ENCODE measurements at places on chromosomes 16 and 17.

DNA sequence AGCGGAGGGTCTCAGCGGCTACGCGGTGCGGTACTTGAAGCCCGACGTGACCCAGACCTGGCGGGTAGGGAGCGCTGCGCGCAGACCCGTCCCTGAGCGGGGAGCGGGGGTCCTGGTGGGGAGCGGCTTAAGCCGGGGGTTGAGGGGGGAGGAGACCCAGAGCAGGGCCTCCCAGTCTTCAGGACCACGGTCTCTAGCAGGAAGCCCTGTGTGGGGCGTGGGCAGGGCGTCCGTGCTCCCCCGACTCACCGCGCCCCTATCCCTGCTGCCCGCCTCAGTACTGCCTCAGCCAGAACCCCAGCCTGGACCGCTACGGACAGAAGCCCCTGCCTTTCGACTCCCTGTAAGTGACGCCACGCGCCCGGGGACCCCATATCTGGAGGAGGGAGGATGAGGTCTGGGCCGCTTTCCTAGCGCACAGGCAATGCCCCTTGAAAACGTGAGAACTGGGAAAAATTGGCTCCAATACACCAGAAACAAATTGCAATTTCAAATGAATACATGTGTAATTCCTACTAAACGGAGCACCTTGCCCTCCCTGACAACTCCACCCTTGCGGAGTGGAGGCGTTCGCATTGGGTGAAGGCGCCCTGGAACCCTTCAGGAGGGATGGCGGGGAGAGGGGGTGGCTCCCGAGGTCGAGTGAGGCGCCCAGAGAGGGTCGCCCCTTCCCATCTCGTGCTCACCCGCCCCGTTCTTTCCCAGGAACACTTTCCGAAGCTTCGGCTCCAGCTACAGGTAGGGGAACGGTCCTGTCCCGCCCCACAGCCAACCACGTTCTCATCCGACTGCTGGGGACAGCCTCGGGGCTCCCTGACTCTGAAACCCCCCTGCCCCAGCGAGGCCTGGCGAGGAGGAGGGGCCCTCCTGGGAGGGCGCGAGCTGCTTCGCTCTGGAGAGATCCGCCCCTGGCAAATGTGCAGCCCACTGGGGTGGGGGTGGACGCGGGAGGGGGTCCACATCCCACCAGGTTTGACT is 14.6 kb upstream of the CNGB1 start:
- DNase-seq, result no peak

DNA sequence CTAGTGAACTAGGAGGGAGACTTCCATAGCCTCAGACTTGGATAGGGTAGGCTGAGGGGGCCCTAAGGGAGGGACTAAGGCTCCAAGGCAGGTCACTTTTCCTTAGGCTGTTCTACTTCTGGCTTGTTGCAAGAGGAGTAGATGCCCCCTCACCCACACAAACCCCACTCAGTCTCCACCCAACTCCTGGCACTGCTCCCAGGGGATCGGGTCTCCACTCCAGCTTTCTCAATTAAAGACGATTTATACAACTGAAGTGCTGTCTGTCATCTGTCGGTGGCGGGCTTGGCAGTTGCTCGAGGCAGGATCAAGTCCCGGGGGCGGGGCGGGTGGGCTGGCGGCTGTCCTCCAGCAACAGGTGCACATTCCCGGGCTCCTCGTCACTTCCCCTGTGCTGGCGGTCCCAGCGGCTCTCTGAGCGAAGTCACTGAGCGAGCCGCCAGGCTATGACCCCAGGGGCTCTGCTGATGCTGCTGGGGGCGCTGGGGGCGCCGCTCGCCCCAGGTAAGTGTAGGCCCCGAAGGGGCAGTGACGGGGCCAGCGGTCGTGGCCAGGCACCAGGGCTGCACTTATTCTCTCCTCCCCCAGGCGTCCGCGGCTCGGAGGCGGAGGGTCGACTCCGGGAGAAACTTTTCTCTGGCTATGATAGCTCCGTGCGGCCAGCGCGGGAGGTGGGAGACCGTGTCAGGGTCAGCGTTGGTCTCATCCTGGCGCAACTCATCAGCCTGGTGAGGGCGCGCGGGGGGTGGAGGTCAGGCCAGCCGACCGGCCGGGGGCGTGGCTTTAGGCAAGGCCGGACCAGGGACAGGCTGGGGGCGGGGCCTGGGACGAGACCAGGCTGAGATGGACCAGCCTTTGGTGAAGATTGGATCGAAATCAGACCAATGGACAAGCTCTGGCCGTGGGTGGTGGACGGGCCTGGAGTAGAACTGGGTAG is at the start of gene CHRNB1:
CHRNB1 (plus strand) TSS at position 380 of the 937 bp plus-strand sequence; CDS start at position 447, 67 bp downstream.
- DNase-seq, result peak; percentile 94

GRCh38 chr16:58863761-58864160 is 129.6 kb upstream of the GOT2 start:
- DNase-seq, result no peak

GRCh38 chr16:86467490-86467889 is 42.8 kb upstream of the FOXF1 start:
- no peak for DNase-seq

DNA sequence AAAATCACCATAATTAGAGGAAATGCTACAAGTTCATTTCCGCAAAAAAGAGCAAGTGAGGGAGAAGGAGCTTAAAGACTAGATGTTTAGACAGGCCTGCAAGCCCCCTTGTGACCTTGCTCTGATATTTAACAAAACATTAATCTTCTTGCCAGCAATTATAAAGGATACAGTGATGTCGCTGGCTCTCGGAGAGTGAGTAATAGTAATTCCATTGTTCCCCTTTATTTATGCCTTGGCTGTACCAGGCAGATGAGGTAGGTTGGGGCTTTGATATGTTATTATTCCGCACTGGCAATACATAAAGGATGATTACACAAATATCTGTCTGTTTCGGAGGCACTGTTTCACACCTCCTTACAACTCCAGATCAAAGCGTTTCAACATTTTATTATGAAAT is 204.8 kb upstream of the SALL1 start:
- DNase-seq, result no peak
